ENCODE measurements at places on chromosomes 11 and 22.

DNA sequence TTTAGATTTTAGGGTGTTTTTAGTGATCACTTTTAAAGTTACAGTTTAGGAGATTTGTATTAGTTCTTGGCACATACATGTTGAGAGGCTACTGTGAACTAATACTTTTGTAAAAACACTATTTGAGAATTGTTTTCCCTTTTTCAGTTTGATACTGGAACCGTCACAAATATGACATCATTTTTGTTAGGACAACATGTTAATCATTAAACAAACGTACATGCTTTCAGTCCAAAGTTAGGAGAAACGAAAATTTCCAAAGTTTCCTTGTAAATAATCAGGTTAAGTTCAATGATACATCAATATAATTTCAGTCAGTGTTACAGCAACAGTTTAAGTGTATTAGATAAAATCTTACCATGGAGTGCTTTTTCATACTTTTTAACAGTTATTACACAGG, 53.1 kb downstream of the SPECC1L start:
- no peak for DNase-seq

- no peak for DNase-seq
Observed at GRCh38 chr22:44773082-44773481, 20.7 kb downstream of the ARHGAP8 start.

- DNase-seq = peak; percentile 3
Observed at GRCh38 chr11:90476442-90477007, 253.7 kb upstream of the CHORDC1 start.

DNA sequence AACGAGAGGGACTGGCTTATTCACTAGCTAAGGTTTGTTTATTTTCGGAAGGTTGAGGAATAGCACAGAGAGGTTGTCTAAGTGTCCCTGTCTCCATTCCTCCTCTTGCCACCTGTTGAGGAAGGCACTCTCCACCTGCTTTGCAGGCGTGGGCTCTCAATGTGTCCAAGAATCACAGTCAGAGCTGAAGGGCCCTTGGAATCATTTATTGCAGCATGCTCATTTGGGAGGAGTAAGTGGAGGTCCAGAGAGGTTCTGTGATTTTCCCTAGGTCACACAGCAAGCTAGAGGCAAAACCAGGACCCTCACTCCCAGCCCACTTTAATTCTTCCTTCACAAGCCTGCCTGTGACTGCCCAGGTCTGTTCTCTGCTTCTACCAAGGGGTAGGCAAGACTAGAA, 21.3 kb downstream of the ZBTB16 start:
- no peak for DNase-seq

Measured in stimulated activated CD4-positive, alpha-beta T cell treated with anti-CD3 and anti-CD28 coated beads, Interleukin-4, amount 100 ng/mL, for 4 hours (primary cell).